ENCODE measurements at places on chromosomes 1 and 21.

- no peak for DNase-seq
These were observed 10.3 kb downstream of the ZNF687 start for GRCh38 chr1:151292207-151293030.

- DNase-seq: no peak
These were observed 58.7 kb downstream of the KIF14 start for GRCh38 chr1:200561856-200562214.

DNA sequence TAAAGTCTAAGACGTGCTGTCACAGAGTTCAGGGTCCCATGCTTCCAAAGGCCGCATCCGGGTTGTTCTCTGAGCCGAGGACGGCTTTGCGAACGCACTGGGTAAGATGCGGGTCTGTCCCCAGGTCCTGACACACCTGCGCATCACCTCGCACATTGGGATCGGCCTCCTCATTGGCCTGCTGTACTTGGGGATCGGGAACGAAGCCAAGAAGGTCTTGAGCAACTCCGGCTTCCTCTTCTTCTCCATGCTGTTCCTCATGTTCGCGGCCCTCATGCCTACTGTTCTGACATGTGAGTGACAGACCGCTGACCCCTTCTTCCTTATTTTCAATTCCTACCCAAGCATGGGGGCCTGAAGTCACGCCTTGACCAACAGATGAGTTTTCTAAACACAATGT is 25.3 kb downstream of the TFF3 start:
- peak; percentile 27 for DNase-seq

- no peak for DNase-seq
These were observed 45.1 kb upstream of the EPS15 start for GRCh38 chr1:51564124-51564523.

DNA sequence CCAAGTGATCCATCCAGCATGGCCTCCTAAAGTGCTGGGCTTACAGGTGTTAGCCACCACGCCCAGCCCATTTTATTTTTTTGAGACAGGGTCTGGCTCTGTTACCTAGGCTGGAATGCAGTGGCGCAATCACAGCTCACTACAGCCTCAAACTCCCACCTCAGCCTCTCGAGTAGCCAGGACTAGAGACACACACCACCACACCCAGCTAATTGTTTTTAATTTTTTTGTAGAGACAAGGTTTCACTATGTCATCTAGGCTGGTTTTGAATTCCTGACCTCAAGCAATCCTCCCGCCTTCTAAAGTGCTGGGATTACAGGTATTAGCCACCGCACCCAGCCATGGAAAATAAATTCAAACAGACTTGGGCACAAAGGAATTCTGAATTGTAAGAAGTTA is 31.9 kb downstream of the PUM1 start:
- DNase-seq: no peak

- DNase-seq: no peak
These were observed 93.9 kb downstream of the CDC7 start for GRCh38 chr1:91594383-91595055.

- no peak for DNase-seq
These were observed 554.1 kb downstream of the MATN1 start for GRCh38 chr1:30169269-30169668.

DNA sequence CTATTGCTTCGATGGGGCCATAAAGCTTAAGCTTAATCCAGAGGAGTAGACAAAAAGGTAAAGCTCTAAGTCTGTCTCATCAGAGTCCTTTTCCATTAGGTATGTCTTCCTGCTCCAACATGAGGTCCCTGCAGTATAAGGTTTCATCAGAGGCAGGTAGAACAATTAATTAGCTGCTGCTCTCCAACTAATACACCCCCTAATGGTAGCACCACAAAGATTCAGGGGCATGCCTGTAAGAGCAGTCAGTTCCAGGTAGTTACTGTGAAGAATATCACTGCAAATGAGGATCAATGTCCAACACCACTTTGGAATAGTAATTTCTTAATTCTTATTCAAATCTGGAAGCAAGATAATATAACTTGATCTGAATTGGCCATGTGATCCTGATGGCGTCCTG is 160.3 kb upstream of the ESRRG start:
- DNase-seq: no peak

- DNase-seq: no peak
These were observed 5.0 kb upstream of the LRP8 start for GRCh38 chr1:53332833-53333232.

- DNase-seq: no peak
These were observed 1271.8 kb downstream of the BRINP3 start for GRCh38 chr1:189205863-189206262.

DNA sequence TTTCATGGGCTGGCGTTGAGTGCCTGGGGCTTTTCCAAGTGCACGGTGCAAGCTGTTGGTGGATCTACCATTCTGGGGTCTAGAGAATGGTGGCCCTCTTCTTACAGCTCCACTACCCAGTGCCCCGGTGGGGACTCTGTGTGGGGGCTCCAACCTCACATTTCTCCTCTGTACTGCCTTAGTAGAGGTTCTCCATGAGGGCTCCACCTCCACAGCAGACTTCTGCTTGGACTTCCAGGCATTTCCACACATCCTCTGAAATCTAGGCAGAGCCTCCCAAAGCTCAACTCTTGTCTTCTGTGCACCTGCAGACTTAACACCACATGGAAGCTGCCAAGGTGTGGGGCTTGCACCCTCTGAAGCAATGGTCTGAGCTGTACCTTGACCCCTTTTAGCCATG is 82.1 kb downstream of the CCDC18 start:
- no peak for DNase-seq

- no peak for DNase-seq
These were observed 83.9 kb upstream of the ATP1A1 start for GRCh38 chr1:116289193-116289592.

DNA sequence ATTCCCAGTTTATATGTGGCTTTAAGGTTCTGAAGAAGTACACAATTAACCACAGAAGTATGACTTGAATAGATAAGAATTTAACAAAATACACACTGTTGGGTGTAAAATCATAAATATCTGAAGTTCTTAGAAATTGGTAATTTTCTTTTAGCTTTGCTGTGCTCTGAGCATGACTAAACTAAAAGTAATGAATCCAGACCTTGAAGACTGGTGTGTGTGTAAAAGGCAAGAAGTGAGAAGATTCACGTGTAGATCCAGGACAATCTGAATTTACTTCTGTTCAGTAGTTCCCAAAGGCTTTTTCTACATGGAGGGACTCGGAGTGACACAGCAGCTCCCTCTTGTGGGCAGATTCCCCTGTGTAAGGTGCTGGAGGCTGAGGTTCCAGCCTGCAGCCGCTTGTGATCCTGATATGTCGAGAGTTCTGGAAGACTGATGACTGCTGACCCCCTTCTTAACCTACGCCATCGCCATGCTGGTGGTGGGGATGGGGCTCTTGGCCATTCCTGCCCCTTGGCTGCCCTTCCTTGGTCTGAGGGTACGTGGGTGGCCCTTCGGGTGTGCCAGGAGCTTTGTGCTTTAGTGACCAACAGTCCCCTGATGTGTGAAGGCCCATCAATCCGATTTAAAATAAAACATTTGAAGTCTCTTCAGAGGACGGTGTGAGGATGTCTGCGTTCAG is 62.7 kb downstream of the ADARB1 start:
- peak; percentile 79 for DNase-seq

- DNase-seq: no peak
These were observed 620.0 kb upstream of the B3GALT2 start for GRCh38 chr1:193806079-193807048.

- DNase-seq: no peak
These were observed at the start of gene TMEM125 for GRCh38 chr1:43269627-43270375. TSS of gene TMEM125 (plus strand) at chr1:43269983. CDS start at chr1:43272723, 2,740 bp downstream.

GRCh38 chr1:216005916-216006315 is 417.3 kb downstream of the USH2A start:
- no peak for DNase-seq

DNA sequence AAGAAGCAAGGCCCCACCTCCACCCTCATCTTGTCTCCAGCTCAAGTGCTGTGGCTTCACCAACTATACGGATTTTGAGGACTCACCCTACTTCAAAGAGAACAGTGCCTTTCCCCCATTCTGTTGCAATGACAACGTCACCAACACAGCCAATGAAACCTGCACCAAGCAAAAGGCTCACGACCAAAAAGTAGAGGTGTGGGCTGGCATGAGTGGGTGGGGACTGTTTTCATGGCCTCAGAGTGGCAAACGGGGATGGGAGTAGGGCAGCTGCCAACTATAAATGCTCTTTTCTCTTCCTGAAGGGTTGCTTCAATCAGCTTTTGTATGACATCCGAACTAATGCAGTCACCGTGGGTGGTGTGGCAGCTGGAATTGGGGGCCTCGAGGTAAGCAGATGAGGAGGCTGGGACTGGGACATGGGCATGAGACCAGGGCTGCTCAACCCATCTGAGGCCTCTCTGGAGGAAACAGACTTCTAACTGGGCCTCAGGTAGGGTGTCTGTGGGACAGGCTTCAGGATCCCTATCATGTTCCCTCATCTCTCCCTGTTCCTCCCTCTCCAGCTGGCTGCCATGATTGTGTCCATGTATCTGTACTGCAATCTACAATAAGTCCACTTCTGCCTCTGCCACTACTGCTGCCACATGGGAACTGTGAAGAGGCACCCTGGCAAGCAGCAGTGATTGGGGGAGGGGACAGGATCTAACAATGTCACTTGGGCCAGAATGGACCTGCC is 8.8 kb upstream of the P3R3URF start:
- no peak for DNase-seq

GRCh38 chr21:19181604-19182140 is 778.1 kb upstream of the TMPRSS15 start:
- no peak for DNase-seq

DNA sequence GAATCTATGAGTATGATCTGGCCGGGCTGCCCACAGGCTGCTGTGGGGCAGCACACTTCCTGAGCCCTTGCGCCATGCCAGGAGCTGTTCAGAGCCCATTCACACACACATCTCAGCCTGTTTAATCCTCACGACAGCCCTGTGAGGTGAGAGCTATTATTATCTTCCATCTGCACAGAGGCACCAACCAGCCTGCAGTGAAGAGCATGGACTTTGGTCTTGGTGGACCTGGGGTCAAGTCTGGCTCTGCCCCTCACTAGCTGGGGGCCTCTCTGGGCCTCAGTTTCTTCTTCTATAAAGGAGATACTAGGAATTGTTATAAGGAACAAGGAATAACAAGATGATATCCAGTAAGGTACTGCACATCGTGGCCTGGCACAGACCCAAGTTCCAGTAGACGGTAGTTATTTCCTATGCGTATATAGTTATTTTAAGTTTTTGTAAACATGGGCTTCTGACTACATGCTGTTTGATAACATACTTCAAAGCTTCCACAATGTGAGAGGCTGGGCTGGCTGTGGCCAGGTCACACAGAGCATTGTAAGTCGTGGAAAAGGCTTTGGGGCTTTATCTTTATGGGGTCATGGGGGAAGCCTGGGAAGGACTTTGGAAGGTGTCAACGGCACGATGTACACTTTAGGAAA is 3.4 kb upstream of the PADI2 start:
- no peak for DNase-seq

DNA sequence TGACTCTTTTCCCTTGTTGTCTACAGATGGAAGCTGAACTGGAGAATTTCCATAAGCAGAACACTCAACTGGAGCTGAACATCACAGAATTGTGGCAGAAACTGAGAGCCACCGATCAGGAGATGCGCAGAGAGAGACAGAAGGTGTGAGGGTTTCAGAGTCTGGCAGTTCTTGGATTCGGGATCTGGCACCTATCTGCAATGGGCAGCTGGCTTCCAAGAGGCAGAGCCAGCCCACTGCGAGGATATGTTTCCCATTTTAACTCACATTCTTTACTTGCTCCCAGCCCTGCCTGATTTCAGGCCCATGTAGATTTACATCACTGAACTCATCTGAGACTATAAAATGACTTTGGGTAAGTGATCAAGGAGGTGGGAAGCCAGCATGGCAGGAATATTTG is 37.3 kb upstream of the TMEM125 start:
- no peak for DNase-seq

DNA sequence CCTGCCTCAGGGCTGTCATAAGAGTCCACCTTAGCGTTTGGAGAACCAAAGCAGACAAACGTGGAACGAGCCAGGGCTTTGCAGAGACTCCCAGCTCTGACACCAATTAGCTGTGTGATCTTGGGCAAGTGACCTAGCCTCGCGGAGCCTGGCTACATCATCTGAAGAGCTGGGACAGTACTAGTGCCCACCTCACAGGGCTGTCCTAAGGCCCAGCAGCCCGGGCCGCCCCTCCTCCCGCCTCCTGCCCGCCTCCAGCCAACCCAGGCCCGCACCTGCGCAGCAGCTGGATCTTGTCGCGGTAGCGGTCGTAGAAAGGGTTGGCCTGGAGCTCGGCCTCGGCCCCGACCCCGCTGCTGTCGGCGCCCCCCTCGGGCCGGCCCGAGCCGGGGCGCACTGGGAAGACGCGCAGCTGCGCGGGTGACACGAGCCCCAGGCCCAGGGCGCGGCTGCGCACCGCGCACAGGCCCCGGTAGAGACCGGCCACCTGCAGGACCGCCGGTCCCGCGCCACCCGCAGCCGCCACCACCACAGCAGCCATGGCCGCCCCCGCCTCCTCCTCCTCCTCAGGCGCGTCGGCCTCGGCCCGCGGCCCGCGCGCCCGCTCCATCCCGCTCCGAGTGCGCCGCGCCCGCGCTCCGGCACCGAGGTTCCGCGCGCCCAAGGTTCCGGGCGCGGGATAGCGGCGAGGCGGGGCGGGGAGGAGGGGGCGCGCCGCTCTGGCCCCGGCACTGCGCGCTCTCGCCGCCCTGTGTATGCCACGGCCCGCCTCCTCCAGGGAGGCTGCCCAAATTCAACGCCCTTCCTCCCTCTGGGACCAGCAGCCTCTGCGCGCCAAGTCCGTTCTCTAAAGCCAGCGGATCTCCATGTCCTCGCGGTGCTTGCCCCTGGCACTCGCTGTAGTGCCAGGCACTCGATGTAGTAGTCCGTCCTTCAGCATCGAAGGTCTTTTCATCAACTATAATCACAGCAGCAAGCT is at the start of gene ATPAF1:
TSS of gene ATPAF1 (minus strand) at position 583 of the 979 bp plus-strand sequence. CDS start at position 541, 42 bp downstream.
- DNase-seq: peak; percentile 79

DNA sequence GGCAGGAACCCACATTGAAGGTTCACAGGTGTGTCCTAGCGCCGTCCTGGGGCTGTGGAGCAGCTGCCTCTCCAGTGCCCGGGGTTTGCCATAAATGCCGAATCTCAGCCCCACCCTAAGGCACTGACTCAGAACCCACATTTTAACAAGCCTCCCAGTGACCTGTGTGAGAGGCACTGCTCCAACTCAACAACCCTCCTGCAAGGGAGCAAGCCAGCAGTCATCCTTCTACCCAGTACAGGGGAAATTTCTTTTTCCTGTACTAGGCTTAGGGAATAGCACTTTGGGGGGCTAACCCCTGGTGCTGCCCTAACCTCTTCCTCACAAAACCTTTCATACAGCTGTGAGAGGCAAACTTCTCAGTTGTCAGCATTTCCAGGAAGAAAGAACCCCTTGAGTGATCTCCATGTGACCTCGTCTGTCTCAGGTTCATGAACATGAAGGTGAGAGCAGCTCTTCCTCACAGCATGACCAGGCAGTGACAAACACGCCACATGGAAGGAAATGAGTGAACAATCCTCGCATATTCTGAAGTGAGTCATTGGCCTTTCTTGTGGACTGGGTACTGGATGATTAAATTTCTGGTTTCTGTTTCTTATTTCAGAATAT is 11.4 kb upstream of the BCAR3 start:
- no peak for DNase-seq

Measured in midbrain (tissue), 1 donor.